ENCODE measurements at places on chromosomes 6 and 20.

DNA sequence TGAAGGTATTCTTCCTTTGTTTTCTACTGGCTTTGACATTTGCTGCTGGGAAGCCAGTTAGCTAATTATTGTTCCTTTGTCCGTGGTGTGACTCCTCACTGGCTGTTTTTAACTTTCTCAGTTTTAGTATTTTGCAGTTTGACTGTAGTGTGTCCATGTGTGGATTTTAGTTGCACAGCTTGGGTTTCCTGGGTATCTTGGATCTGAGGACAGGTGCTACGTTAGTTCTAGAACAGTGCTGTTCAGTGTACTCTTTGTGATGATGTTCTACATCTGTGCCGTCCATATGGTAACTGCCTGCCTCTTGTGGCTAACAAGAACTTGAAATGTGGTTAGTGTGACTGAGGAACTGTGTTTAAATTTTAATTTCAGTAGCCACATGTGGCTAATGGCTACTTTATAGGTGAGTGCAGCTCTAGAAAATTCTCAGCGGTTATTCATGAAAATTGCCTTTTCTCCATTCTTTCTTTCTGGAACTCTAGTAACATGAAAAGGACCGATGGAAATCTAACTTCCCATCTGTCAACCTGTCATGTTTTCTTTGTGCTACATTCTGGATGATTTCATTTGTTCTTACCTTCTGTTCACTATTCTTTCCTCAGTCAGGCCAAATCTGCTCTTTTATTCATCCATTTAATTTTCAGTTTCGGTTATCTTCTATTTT lies 7.4 kb downstream of the SNX9 start:
- no peak for DNase-seq

- DNase-seq: no peak
These were observed 95.2 kb downstream of the ANKRD60 start for GRCh38 chr20:58133020-58133808.

GRCh38 chr6:170463101-170463721 lies 89.9 kb downstream of the PSMB1 start:
- DNase-seq: no peak

GRCh38 chr6:157625764-157626163 lies 197.3 kb upstream of the SNX9 start:
- DNase-seq: no peak

DNA sequence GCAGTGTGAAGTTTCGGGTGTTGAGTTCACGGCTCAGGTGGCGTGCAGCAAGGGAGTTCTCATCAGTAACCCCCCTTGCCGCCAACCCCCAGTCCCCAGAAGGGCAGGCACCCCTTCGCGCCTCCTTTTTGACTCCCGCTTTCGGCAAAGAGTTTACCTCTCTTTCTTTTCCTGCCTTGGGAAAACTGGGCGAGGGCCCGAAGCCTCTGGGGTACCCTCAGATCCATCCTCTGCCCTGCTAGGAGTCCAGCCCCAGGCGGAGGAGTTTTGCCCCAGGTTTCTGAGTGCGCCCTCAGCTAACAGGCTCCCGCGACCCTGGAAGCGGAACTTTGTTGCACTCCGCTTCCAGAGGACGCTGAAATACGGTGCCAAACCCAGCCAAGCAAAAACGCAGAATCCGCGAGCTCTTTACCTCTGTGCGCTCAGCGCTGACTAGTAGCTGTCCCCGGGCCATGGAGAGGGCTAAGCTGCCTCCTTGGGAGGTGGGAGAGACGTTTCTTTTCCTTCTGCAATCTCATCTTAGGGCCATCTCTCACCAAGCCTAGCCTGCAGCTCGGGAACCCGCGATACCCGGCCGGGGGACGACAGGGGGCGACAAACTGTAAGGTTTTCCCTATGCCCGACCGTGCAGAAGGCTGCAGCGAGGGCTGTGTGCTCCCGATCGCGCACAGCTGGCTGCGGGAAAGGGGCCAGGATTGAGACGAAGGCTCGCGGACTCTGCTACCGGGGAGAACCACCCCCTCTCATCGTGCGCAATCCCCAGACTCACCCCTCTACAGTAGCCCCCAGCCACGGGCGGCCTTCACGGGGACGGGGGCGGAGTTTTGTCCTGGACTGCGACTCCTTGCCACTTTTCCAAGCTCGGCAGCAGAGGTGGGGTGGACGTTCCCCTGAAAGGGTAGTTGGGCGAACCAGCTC lies 2.7 kb upstream of the PAX1 start:
- DNase-seq: no peak

DNA sequence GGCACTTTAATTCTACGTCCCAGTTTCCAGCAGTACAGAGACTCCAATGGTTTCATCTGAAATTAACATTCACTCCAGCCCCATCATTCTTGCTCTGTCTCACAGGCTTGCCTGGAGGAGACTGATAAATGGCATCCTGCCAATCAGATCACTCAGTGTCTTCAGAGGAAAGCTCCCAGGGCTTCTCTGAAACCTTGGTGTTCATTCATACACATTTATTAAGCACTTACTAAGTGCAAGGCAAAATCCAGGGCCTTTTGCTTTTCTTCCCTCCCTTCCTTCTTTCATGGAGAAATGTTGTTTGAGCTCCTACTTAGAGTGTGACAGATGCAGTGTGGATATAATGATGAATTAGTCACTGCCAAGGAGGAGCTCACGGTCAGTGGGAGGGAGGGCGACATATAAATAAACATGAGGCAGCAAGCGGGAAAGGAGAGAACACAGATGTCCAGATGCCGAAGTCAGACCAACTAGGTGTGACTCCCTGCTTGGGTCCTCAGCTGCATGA lies 106.7 kb upstream of the DTNBP1 start:
- DNase-seq: no peak

DNA sequence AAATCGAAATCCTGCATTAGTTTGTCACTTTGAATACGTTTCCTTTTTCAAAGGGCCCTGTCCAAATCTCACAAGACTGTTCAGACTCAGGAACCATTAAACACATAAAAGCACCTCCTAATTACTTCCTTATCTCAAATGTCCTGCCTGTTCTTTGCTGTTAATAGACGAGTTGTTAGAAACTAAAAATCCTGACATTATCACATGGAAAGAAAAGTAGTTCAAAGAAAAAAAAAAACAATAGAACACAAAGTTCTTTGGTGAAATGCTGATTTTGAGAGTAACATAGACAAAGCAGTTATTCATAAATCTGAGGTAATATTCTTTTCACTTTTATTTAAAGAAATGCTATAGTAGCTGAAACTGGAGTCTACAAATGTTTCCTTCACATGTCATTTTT lies 12.1 kb upstream of the TAB2 start:
- DNase-seq: no peak

DNA sequence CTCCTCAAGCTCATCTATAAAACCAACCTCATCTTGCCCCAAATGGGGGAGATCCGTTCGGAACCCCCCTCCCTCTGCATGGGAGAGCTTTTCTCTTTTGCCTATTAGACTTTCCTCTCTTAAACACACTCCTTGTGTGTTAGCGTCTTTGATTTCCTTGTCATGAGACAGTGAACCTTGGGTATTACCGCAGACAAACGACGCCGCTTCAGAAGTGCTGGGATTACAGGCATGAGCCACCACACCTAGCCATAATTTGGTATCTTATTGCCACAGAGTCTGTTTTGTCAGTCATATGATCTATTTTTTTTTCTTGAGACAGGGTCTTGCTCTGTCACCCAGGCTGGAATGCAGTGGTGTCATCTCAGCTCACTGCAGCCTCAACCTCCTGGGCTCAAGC lies 3.6 kb downstream of the SHLD1 start:
- DNase-seq: no peak

DNA sequence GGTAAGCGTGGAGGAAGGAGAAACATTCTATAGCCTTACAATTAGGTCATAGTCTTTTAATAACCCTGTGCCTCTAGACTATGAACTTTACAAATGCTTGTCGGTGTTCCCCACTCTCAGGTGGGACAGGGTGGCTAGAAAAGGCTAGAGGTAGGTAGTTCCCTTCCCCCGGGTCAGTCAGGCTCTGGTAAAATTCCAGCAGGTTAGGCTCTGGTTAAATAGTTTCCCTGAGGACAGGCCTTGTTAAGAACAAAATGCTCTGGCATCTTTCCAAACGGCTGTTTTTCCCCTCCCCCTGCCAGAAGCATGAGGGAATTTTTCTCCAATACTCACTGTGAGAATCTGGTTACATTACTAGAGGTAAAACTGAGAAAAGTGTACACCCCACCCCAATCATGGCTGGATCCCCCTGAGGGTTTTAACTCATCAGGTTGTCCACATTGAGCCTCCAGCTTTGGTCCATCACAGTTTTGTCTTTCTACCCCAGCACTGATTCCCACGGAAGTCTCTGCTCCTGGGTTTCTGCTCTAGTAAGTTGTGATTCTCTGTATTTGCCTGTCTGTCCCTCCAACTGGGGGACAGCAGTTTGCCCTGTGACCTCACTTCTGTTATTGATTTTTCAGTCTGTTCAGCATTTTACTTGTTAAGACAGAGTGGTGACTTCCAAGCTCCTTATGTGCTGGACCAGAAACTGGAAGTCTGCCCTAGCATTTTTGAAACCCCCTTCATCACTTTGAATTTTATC lies 84.7 kb upstream of the ADGRF1 start:
- peak; percentile 57 for DNase-seq

DNA sequence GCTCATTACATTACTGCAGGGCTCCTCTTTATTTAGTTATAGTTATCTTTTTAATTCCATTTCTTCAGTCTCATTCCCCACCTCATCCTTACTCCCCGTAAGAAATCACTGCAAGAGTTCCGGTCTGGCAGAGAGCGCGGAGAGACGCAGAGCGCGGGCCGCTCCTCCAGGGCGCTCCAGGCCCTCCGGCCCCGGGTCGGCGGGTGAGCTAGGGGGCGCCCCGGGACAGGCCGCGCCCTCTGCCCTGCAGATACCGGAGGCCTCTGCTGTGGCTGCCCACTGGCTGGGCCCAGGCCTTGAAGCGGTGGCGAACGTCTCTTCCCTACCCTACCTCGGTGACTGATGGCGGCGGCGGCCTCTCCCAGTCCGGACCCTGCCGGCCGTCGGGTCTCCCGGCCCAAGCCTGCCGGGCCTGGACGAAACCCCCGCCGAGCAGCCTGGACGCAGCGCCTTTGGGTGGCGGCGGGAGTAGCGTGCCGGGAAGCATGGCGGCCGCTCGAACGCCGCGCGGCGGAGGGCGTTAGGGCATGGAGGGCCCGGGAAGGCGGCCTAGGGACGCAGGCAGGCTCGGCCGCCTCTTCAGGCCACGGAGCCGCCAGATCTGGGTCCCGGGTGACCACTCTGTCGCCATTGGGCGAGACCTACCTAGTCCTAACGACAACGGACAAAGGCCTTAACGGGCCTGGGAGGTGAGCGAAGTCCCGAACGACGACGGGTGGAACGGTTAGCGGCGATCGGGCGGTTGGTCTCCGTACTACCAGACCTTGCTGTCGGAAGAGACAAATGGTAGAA lies 16.4 kb upstream of the HMGN4 start:
- DNase-seq: peak; percentile 34

DNA sequence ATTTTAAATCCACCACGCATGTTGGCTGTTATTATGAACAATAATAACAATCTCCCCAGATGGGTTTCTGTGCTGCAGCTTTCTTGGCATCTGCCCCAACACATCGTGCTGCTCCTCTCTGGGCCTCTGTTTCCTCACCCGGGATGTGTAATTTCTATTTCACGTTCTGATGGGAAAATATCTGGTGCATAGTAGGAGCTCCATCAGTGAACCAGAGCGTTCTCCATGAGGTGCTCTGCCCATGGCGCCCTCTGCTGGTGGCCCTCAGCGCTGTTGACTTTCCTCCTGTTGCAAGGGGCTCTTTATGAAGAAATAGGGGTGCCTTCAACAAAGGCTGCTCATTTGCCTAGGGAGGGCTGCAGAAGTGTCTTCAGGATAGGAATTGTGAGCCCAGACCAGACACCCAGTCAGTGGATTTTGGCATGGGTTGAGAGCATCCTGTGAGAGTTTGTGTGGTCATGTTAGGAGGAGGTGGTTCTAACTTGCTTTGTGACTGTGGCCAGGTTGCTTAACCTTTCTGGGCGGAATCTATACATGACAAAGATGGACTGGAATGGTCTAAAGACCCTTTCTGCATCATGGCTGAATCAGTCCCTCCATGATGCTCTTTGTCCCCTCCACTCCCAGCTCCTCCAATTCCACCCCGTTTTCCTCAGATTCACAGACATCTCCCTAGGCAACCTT lies 8.1 kb downstream of the SCRT2 start:
- no peak for DNase-seq

GRCh38 chr6:4319981-4320683 lies 184.8 kb upstream of the ECI2 start:
- peak; percentile 42 for DNase-seq

GRCh38 chr6:105212587-105212986 lies 32.8 kb upstream of the POPDC3 start:
- no peak for DNase-seq

DNA sequence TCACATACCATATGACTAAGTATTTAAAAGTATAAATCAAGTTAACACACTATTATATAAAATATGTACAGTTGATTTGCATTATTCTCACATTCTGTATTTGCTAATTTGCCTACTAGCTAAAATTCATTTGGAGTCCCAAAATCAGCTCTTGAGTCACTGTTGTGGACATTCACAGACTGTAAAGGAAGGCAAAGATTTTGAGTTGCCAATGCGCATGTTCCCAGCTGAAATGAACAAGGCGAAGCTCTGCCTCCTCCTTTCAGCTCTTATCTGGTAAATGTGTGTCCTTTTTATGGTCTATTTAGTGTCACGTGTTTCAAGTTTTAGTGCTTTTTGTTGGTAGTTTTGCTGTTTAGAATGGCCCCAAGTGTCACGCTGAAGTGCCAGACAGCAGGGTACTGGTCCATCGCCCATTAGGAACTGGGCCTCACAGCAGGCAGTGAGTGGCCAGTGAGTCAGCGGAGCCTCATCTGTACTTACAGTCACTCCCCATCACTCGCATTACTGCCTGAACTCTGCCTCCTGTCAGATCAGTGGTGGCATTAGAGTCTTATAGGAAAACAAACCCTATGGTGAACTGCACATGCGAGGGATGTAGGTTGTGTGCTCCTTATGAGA lies 87.2 kb upstream of the ADTRP start:
- no peak for DNase-seq

DNA sequence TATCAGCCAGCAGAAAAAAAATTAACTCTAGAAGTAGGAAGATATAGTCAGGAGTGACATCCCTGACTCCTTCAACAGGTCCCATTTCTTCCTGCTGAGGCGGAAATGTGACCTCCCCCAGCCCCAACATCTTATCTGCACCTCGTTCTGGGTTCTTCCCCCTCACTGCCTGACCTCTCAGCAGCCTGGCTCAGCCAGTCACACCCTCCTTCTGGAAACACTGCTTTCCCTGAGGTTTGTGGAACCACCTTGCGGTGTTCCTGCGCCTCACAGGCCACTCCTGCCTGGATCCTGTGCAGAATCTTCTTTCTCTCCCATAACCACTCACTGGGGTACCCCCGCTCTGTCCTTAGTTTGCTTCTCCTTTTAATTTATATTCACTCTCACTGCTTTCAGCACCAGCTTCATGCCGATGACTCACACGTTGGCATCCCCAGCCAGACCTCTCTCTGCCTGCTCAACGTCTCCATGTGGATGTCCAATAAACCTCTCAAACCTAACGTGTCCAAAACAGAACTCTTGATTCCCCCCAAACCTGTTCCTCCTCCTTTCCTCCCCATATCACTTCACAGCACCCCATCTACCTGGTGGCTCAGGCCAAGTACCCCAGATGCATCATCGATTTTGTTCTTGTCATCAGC lies 222.8 kb upstream of the PLN start:
- no peak for DNase-seq

Data from retinal pigment epithelial cell (primary cell).